ENCODE measurements at places on chromosomes 16 and 17.

DNA sequence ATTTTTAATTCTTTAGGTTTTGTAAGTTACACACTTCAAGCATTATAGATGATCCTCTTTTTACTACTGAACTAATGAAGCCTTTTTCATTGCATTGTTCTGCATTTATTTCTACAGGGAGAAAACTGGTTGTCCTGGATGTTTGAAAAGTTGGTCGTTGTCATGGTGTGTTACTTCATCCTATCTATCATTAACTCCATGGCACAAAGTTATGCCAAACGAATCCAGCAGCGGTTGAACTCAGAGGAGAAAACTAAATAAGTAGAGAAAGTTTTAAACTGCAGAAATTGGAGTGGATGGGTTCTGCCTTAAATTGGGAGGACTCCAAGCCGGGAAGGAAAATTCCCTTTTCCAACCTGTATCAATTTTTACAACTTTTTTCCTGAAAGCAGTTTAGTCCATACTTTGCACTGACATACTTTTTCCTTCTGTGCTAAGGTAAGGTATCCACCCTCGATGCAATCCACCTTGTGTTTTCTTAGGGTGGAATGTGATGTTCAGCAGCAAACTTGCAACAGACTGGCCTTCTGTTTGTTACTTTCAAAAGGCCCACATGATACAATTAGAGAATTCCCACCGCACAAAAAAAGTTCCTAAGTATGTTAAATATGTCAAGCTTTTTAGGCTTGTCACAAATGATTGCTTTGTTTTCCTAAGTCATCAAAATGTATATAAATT is 53.0 kb downstream of the TUBD1 start:
- no peak for DNase-seq

- DNase-seq: no peak
Observed at GRCh38 chr17:49382556-49382955, 20.5 kb upstream of the ZNF652 start.

DNA sequence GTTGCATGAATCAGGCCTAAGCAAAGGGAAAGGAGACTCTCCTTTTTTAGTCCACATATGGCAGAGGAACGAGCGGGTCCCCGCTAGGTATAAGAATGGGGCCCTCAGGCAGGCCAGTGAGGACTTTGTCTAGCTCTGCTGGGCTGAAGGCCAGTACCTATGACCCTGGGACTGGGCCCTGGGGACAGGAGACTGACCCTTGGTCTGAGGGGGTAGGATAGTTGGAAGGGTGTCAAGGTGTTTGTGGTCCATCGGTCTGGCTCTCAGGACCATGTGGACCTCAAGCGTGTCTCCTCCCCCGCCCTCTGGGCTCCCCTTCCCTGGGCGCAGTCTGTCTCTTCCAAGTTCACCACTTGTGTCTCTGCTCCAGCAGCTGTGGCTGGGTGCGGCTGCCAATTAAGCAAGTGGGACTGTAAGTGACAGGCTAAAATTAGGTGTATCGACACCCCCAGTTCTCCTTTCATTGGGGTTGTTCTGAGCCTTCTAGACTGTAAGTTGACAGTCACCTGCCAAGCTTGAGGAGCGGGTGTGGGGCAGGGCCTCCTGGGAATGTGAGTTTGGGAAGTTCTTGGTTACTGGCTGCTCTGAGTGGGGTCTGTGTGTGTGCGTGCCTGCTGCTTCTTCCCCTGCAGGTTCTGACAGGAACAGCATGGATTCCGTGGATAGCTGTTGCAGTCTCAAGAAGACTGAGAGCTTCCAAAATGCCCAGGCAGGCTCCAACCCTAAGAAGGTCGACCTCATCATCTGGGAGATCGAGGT is 24.5 kb downstream of the AKAP1 start:
- peak; percentile 61 for DNase-seq

DNA sequence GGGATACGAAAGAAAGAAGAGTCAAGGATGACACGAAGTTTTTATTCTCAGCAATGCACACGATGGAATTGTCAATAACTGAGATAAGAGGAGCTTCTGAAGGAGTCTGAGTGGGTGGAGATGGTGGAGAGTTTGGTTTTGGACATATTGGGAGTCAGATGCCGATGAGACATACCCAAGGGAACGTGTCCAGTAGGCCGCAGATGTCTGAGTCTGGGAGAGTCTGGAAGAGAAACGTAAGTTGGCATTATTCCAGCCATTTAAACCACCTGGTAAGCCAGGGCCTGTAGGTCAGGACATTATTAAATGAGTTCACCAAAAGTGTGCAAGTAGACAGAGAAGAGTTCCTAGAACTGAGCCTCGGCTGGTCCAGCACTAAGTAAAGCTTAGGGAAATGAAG is 478.3 kb upstream of the CDH5 start:
- no peak for DNase-seq

GRCh38 chr17:36212966-36213365 is 2.1 kb downstream of the CCL4L2 start:
- no peak for DNase-seq

- no peak for DNase-seq
Observed at GRCh38 chr16:82146957-82147356, 23.1 kb downstream of the MPHOSPH6 start.

GRCh38 chr17:43999024-43999423 is 5.4 kb upstream of the NAGS start:
- DNase-seq: no peak

DNA sequence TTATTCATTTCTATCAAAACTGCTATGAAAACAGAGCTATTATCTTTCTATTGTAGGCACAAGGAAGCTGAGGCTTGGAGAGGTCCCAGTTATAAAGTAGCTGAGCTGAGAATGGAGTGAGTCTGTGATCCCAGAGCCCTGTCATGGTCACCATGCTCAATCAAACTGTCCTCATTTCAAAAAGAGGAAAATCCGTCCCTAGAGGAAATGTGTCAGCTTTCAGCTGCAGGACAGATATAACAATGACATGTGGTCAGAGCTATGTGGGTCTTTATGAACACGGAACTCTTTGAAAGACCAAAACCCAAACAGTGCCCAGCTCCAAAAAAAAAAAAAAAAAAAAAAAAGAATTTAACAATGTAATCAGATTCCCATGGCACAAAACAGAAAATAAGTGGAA is 266.1 kb downstream of the XYLT1 start:
- no peak for DNase-seq

DNA sequence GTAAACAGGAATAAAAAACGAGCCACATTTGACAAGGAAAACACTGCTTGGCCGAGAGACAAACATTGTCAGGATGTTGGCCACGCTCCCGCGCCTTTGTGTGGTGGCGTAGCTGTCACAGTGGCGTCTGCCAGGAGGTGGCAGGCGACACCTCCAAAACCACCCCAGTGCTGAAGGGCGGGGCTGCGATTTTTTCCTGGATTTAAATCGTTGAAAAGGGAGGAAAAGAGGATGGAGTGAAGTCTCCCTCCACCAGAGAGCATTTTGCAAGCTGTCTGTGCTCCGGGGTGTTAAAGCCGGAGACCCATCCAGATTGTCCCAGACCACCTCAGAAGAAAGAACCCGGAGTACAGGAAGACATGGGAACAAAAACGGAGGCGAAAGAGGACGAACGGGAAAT is 12.7 kb downstream of the MRM3 start:
- peak; percentile 88 for DNase-seq

- DNase-seq: peak; percentile 60
Observed at GRCh38 chr16:4613636-4614570, 785 bp downstream of the UBALD1 start.

- peak; percentile 44 for DNase-seq
Observed at GRCh38 chr17:55265311-55266021, 706 bp downstream of the HLF start.

GRCh38 chr16:88196471-88197400 is 186.0 kb upstream of the ZNF469 start:
- no peak for DNase-seq

Measured in left hindlimb (tissue), 1 donor.